ENCODE measurements at places on chromosomes 11 and 22. TPM values are rescaled to one million over a fixed set of nuclear protein-coding genes. Genes with fewer than 3 reads are reported as not detected.

DNA sequence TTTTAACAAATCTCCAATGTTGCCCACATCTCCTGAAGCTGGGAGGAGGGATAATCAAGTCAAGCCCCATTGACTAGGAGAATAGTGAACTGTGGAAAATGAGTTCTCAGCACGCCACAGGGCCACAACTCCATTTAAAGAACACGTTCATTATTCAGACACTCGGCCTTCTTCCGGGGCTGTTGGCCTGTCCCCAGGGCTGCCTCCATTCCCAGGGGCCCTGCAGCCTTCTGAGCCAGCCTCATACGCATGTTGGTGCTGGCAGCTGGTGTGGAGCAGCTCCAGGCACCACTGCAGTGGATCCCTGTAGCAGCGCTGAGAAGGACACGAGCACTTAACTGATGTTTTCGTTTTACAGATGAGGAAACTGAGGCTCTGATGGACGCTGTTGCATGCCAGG lies 87.5 kb upstream of the RCN1 start:
- no peak for DNase-seq

GRCh38 chr22:49968313-49968830 lies 7.8 kb downstream of the PIM3 start:
- DNase-seq, result no peak

DNA sequence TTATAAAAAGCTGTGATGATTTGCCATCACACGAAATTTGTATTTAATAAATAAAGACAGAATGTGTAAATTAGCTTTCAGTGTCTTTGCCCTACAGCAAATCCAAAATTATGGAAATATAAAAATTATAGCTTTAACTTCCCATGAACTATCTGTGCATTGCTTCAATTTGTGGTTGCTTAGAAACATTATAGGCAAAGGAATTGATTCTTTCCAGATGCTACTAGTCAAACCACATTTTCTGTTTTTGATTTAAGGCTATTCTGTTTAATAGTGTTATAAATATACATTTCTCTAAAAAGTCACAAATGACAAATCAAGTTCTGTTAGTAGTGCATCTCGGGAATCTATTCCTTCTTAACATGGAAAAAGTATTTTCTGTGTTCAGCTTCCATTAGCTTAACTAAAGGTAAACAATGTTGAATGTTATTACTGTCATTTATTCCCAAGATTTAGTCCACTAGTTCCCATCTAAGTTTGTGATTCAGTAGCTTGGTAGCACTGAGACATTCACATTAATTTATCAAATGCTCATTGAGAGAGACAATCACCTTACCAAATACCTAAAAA lies 1086.3 kb upstream of the CCDC90B start:
- no peak for DNase-seq

GRCh38 chr11:125369808-125370207 lies 126.3 kb downstream of the FEZ1 start:
- DNase-seq, result no peak

OR4D5 gene
- not detected for total RNA-seq

SEC14L6 gene
- total RNA-seq, result 0.70 TPM

GRCh38 chr11:304915-305843 lies 2.4 kb upstream of the IFITM2 start:
- DNase-seq, result no peak

Measured in liver (tissue), 10 donors.